ENCODE measurements at places on chromosomes 11 and 22.

- DNase-seq: no peak
Observed at GRCh38 chr11:112410325-112410724, 149.7 kb upstream of the PLET1 start.

GRCh38 chr22:21688706-21689381, 23.0 kb downstream of the PPIL2 start:
- no peak for DNase-seq

GRCh38 chr11:118996926-118997626, 862 bp upstream of the CENATAC start:
- no peak for DNase-seq

- DNase-seq: no peak
Observed at GRCh38 chr11:118175993-118176777, at the start of gene SCN2B. TSS of gene SCN2B (minus strand) at chr11:118176639. CDS start at chr11:118176431, 208 bp downstream.

DNA sequence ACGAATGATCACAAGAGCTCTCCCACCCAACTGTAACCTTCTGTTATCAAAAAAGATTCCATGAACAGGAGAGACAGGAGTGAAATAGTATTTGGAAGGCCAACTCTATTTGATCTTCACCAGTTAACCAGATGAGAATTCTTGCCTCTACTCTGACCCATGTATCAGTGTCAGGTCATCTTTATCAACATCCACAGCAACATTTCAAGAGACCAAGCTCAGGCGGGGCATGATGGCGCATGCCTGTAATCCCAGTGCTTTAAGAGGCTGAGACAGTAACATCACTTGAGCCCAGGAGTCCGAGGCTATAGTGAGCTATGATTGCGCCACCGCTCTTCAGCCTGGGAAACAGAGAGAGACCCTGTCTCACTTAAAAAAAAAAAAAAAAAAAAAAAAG, 62.3 kb downstream of the GAB2 start:
- DNase-seq: no peak

- no peak for DNase-seq
Observed at GRCh38 chr11:17263769-17264168, 12.8 kb upstream of the NUCB2 start.

- no peak for DNase-seq
Observed at GRCh38 chr11:117931971-117932370, 2.8 kb upstream of the TMPRSS13 start.

DNA sequence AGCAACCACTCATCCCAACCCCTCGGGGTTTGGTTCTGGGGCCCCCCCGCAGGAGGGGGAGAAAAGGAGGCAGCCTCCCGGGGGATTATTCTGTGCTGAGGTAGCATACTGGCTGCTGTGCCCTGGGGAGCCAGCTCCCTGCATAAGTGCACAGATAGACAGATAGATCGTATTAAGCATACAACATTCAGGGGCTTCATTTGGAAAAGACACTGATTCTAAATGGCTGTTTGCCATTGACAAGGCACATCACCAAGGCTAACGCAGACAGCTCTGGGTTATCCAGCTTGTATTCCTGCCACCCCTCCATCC, 547.9 kb downstream of the BUD13 start:
- no peak for DNase-seq

DNA sequence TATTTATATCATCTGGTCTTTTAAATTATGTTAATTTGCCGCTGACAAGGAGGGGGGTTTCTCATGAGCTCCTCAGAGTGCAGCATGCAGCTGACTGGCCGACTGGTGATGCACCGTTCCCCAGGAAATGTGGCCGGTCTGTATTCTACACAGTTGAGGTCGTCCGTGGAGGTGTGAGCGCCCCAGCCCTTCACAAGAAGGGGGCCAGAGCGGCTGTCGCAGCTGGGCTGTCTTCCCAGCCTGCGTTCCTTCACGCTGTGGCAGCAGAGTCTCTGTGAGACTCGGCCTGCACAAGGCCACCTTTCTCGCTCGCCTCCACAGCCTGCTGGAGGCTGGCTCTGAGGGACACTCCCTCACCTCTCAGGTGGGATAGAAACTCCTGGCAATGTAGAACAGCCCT, 43.2 kb downstream of the AP2A2 start:
- no peak for DNase-seq

DNA sequence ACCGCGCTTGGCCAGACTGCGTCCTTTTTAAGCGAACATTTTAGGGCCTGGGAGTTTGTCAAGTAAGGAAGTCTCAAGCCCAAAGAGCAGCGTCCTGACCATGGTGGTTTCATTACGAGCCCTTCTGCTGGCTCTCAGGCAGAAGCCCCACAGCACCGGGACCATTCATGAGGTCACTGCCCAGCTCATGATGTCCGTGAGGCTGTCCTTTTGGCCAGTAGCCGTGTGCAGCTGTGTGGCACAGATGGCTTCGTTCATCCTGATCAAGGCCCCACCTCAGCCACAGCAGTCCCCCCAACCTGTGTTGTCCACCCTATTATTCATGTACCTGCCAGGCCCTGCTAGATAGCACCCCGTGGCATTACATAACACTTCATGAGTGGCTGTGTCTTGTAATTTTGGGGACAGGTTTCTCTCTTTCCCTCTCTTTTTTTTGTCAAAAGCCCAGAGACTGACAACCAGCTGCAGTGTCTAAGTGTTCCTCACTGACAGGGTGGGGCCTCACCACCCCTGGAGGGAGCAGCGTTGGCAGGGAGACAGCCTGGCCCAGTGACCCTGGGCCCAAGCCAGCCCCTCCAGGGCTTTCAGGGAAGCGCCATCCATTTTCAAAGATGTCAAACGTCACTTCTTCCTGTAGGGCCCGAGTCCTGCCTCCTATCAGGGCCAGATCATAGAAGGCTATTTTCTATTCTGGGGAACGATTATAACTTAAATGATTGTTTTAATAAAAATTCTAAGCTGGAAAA, 21.8 kb upstream of the CABP7 start:
- DNase-seq: no peak

- no peak for DNase-seq
Observed at GRCh38 chr22:47411006-47411405, 648.6 kb downstream of the TBC1D22A start.

DNA sequence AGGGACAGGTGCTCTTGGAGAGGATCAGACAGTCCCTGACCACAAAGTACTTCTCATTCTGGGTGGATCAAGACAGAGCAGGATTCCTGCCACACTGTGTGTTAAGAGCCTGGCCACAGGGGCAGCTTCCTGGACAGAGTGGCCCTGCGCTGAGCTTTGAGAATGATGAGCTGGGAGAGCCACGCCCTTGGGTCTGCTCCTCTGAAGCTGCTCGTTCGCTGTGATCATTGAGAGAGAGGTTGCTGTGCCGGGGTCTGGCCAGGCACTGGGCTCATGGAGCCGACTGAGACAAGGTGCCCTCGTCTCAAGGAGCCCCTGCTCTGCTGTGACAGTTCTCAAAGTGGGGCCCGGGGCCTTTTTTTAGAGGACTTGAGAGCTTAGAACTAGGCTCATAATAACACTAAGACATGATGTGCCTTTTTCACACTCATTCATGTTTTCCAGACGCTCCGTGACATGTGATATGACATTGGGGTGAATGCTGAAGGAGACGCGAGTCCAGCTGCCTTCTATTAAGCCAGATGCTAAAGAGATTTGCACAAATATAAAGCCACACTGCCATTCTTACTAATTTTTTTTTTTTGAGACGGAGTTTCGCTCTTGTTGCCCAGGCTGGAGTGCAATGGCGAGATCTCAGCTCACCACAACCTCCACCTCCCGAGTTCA, 1.6 kb upstream of the MFRP start:
- DNase-seq: no peak

- peak; percentile 72 for DNase-seq
Observed at GRCh38 chr11:70463478-70464255, 65.3 kb downstream of the CTTN start.

- no peak for DNase-seq
Observed at GRCh38 chr11:93840981-93841380, 9.4 kb downstream of the VSTM5 start.

DNA sequence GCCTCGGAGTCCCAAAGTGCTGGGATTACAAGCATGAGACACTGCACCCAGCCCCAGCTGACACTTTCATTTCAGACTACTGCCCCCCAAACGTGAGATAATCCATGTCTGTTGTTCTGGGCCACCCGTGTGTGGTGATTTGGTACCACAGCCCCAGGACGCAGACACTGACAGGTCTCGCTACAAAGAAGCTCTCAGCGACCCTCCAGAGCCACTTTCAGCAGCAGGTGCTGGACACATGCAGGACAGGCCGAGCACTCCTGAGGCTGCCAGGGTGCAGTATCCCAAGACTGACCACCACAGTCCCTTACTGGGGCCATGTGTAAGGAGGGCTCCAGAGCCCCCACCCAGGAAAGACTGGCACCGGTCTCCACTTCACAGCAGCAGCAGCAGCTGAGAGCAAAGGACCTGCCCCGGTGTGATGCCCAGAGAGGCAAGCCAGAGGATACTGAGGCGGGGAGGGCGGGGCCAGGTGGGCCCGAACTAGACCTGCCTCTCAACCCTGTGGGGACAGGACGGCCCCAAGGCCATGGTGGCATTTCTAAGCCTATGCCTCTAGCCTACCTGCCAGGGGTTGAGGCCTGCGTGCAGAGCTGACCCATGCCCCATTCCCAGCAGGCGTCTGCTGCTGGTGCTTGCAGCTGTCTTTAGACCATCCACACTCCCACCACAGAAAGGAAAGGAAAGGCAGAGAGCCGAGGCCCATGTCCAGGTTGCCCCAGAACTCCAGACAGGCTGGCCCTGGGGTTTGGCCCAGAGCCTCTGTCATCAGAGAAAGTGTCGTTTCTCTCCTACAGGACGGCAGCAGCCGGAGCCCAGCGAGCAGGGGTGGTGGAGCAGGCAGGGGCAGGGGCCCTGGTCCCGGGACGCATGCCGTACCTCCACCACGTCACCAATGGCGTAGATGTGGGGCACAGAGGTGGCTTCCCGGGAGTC, 28.0 kb upstream of the GNB1L start:
- peak; percentile 56 for DNase-seq

DNA sequence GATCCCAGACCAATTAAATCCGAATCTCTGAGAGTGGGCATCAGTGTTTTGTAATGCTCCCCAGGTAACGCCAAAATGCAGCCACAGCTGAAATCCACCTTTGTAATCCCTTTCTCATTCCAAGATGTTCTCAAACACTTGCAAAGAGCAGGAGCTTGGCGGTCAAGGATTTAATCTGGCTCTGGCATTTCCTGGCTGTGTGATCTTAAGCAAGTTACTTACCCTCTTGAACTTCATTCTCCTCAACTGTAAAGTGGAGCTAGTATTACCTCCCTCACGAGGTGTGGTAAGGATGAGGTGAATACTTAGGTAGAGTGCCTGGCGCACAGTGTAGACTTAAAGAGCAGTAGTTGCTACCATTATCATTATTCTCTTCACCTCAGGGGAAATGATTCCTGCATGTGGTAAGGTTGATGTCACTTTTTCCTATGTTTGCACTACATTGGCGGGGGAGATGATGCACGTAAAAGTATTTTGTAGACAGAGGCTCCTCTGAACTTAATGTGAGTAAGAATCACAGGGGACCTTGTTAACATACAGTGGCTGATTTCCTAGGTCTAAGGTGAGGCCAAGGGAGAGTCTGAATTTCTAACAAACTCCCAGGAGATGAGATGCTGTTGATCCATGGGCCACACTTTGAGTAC, 210.4 kb upstream of the PITPNB start:
- DNase-seq: no peak

- no peak for DNase-seq
Observed at GRCh38 chr11:15821451-15821850, 534.9 kb downstream of the SOX6 start.

DNA sequence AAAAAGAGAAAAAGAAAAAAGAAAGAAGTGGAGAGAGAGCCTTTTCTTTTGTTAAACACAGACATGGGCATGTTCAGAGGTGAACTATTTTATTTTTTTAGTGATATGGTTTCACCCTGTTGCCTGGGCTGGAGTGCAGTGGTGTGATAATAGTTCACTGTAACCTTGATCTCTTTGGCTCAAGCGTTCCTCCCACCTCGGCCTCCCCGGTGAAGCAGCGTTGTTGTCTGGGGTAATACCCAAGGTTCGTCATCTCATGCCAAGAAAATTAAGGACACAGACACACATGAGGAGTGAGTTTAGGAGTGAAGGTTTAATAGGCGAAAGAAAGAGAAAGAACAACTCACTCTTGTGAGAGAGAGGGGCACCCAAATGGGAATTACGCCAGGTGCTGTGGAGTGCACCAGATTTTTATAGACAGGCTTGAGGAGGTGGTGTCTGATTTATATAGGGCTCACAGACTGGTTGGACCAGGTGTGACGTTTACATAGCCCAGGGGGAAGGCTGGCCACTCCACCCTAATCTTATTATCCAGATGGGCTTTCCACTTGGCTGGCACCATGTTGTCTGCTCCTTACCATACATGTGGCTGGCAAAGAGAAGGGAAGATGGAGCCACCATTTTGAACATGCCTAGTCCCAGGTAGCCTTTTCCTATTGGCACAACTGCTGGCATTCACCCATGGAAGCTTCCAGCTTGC, 42.3 kb downstream of the GRAMD1B start:
- DNase-seq: no peak

- DNase-seq: no peak
Observed at GRCh38 chr11:128482512-128483191, 104.7 kb downstream of the ETS1 start.

GRCh38 chr22:24414984-24415945, 12.1 kb upstream of the ADORA2A start:
- no peak for DNase-seq

GRCh38 chr22:22103078-22103875, 120.7 kb upstream of the TOP3B start:
- DNase-seq: no peak

DNA sequence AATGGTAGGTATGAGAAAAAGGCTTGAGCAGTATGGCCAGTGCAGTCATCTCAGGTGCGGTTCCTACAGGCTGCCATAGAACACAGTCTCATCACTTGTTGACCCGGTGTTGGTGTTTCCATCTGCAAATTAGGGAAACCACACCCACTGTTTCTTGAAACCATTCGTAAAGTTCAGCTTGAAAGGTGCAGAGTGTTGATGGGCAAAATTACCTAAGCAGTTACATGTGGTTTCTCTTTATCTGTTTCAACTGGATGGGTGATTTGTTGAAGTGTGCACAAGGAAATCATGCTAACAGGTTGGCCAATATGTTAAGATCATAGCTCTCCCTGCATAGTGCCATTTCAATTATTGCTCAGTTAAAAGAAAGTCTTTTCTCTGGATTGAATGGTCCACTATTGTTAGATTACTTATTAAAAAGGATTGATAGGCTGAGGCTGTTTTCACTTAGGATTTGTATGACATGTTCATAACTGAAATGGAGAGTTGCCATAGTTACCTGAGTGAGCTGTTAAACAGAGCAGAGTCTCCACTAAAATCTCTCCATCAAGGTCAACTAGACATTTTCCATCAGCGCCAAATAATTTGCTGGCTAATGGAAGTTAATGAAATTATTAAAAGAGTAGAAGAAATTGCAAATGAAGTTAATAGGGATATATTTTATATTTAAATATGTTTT, 203.1 kb upstream of the MTMR2 start:
- DNase-seq: no peak

GRCh38 chr11:10414181-10414580, 40.9 kb upstream of the AMPD3 start:
- no peak for DNase-seq

DNA sequence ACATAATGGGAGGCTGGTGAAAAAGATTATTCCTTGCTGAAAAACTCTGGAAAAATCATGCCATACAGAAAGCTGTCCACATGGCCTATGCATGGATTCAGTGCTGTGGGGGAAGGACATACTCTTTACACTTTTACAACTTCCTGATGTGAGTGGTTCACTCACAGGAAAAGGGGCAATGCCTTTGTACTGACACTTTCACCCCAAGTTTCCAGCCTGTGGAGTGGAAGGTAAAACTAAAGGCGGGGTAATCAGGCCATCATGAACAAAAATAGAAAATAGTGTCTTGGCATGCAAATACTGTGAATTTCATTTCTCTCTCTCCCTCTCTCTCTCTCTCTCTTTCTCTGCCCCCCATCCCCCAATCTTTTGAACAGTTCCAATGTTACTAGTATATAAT, 281.8 kb downstream of the ETS1 start:
- DNase-seq: no peak

Data from cardiac septum (tissue), 1 donor.